ENCODE measurements at places on chromosomes 7 and 10.
A peak's percentile ranks its signal among the peaks of the same experiment; 100 is the strongest.

DNA sequence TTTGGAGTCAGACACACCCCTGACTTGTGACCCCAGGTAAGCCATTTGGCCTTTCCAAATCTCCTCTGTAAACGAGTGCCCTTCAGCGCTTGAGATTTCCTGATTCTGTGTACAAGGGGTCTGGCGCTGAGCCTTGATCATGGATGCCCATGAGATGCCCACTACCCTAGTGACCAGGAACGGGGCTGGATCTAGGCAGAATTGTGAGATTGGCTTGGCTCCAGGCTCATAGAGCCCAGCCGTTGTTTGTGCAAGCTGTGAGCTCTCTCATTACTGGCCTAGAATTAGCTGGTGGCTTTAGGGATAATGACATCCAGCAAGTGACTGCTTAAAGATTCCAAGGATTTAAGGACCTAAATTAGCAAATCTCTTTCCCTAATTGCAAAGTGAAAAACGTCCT is 84.9 kb downstream of the CAMK1D start:
- DNase-seq = no peak

GRCh38 chr10:50497758-50498157 is 126.0 kb downstream of the SGMS1 start:
- DNase-seq = no peak

- DNase-seq = no peak
These were observed 18.1 kb downstream of the MAD1L1 start for GRCh38 chr7:2214636-2215035.

DNA sequence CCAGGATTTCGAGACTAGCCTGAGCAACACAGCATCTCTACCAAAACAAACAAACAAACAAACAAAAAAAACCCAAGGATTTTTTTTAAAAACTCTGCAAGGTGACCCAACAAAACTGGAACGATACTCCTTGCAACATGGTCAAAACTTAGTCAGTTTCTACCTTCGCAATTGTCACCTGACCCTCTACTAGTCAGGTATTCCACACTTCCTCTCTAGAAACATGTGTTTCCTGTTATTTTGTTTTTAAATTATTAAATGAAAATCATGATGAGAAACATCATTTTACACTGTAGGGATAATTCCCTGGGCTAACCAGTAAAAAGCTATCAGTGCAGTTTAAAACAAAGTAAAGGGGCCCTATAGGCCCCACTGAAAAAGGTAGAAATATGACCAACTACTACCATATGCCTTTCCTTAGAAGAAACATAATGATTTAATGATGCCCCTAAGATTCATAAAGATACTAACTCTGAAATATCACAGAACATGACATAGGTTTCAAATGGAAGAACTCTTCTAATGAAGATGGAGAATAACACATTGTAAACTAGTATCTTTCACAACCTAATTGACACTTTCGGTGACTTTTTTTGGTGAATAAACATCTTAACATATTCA is 8.7 kb downstream of the BRAF start:
- no peak for DNase-seq

DNA sequence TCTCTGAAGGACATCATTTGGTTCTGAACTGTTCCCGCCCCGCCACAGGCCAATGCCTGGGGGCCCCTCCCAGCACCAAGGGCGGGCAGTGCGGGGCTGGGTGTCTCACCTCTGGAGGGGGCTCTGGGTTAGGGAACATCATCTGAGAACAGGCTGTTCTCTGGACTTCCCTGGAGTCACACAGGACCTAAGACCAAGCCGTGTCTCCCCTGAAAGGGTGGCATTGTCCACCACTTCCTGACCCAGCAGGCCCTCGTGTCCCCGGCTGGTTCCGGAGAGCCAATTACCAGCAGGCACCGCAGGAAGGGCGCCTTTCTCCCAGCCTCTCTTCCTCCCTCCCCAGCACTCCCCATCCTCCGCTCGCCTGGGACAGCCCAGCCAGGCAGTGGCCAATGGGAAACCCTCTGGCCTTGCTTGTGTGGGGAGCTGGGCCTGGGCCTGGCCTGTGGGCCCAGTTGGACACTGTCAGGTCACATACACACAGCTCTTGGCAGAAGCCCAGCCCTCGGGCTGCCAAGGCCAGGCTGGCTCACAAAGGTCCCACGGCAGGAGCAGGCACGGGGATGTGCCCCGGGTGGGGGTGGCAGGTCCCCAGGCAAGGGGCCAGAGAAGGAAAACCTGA is 119.5 kb downstream of the SPDYE5 start:
- DNase-seq = no peak

- no peak for DNase-seq
These were observed 19.6 kb downstream of the GRID1 start for GRCh38 chr10:86346799-86347665.

- no peak for DNase-seq
These were observed 89.9 kb downstream of the APBB1IP start for GRCh38 chr10:26528048-26528447.

DNA sequence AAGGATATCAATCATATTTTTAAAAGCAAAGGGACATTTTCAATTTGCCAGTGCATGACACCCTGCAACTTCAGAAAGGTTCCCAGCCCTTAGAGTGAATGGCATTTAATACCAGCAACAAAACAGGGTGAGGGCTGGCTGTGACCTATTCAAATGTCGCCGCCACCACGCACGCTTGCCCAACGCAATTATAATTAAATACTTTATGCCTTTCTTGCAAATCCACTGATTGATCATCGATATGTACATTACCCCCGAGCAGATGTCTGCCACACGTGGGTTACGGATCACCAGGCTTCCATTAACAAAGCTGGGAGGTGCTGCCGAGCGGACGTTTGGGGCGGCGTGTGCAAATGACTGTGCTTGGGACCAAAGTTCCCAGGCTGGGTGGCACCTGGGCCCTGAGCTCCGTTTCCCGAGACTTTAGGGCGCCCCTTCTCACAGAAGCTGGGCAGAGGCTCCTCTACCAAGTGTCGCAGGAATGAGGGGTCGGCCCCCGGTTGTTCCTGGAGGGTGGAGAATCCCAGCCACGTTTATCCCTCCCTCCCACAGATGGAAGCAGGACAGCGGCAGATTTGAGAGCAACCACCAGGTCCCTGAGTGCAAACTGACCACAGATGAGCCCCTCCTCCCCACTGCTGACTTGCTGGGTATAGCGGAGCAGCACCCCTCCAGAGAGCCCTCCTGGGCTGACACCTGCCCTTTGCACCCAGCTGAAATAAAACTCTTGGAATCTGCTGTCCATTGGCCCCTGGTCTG is 3.9 kb downstream of the FOXL3 start:
- DNase-seq = no peak

DNA sequence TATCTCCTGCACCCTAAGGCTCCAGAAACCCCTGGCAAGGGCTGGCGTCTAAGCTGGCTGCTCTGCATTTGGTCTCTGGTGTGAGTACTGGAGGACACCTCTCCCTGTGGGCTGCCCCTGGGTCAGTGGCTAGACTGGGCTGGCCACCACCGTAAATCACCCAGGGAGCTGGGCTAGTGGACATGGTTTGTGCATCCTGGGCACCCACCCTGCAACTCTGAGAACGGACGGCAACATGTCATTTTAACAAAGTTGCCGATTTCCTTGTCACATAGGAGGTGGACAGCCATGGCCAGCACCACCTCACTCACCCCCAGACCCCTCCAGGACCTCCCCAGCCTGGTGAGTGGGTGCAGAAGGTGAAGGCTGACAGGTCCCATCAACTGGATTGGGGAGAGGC is 26.8 kb upstream of the PCBD1 start:
- DNase-seq = no peak

GRCh38 chr7:41912426-41912825 is 209.5 kb upstream of the INHBA start:
- DNase-seq = no peak

GRCh38 chr10:110793886-110794285 is 77.8 kb upstream of the PDCD4 start:
- no peak for DNase-seq

GRCh38 chr10:127302343-127302742 is 106.0 kb upstream of the INSYN2A start:
- no peak for DNase-seq

GRCh38 chr7:127885843-127886242 is 145.4 kb downstream of the LRRC4 start:
- DNase-seq = no peak

DNA sequence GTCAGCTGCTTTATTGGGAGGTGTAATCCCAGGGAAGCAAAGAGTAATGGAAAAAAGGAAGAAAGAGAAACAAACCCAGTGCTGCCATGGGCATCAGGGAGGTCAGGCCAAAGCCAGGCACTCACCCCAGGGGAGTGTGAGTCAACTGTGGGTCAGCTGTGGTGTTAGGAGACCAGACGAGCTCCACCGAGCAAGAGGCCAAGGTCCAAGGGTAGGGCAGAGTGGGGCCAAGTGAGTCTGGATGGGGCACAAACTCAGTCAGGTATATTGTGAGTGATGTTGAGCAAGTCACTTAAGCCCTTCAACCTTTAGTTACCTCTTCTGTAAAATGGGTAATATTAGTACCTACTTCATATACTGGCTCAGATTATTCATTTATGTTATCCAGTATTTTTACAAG is 30.4 kb upstream of the CDK13 start:
- no peak for DNase-seq

GRCh38 chr7:73960548-73960947 is 67.4 kb upstream of the ELN start:
- no peak for DNase-seq

DNA sequence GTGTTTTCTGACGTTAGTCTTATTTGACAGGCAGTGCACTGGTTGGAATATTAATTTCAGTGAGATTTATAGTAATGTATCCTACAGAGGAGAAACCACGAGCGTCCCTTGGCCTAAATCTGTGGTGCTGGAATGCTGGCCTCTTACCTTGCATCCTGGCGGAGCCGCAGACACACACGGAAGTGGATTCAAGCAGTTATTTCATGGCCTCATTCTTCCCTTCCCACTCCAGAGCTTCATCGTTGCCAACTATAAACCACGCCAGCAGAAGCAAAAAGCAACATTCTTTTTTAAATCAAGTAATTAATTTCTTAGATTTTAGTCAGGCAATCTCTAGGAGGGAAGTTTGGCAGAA is 13.1 kb downstream of the WIPI2 start:
- DNase-seq = no peak

- DNase-seq = no peak
These were observed 470.1 kb upstream of the ADARB2 start for GRCh38 chr10:2207246-2207922.

GRCh38 chr7:69374044-69374425 is 224.2 kb upstream of the AUTS2 start:
- DNase-seq = no peak

- DNase-seq = no peak
These were observed 16.6 kb upstream of the ITIH2 start for GRCh38 chr10:7686351-7687171.

DNA sequence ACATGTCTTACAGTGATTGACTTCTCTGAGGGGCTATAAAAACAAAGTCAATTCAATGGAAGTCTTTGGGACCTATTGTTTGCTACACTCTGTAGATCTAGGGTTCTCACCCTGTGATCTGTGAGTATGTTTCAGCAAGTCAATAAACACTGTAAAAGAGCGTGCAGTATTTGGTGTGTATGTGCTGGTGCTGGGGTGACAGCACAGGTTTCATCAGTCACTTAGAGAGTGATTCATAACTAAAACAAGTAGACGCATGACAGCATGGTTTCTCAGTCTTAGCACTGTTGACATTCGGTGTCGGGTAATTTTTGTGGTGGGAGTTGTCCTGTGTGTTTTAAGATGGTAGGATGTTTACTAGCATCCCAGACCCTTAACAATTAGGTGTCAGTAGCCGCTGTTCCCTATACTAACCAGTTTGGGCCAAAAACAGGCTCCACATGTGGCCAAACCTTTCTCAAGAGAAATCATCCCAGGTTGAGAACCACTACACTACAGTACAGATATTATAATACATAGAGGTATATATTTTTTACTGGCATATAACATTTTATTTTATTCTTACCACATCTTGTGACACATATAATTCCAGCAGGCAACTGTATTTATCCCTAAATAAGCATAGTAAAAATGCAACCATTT is 411.8 kb downstream of the ARL4A start:
- DNase-seq = no peak

- peak; percentile 20 for DNase-seq
These were observed 3.2 kb downstream of the SFMBT2 start for GRCh38 chr10:7407368-7408290.

- DNase-seq = no peak
These were observed 215.6 kb downstream of the ELFN1 start for GRCh38 chr7:1885465-1886226.

- no peak for DNase-seq
These were observed 484.0 kb upstream of the MBL2 start for GRCh38 chr10:53256623-53257022.

DNA sequence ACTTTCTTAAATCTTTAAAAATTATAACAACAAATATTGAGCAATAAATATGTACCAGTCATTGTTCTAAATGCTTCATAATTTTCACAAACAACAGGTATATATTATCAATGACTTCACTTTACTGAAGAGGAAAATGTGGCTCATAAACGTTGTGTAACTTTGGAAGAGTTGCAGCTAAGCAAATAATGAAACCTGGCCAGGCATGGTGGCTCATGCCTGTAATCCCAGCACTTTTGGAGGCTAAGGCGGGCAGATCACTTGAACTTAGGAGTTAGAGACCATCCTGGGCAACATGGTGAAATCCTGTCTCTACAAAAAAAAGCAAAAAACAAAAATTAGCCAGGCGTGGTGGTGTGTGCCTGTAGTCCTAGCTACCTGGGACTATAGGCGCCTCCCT is 71.9 kb upstream of the AMPH start:
- no peak for DNase-seq

- DNase-seq = no peak
These were observed 14.8 kb downstream of the SRRM3 start for GRCh38 chr7:76216381-76217082.

GRCh38 chr7:100374601-100375000 is 1.3 kb downstream of the PILRA start:
- no peak for DNase-seq

- DNase-seq = no peak
These were observed 207.6 kb downstream of the SKIDA1 start for GRCh38 chr10:21317902-21318301.

DNA sequence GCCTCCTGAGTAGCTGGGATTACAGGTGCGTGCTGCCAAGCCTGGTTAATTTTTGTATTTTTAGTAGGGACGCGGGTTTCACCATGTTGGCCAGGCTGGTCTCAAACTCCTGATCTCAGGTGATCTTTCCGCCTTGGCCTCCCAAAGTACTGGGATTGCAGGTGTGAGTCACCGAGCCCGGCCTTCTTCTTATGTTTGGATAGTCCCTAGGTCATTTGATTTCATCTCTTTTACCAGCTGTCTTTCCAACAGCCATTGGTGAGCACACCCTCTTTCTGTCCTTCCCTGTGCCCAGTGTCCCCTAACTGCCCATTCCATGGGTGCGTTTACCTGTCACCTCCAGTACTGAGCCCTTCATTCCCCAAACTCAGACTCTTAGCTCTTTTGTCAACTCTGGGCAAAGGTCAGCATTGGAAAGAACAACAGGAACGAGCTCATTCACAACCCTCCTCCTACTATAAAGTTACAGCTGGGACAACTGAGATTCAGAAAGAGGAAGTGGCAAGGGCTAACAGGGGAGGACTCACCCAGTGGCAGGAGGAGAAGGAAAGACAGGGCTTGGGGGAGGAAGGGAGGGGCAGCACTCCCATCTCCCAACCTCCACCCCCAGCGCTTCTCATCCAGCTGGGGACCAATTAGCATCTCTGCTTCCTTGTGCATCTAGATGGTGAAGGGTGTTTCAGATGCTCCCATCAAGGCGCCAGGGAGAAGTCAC is 5.6 kb downstream of the SSC4D start:
- DNase-seq = no peak
